ENCODE measurements at places on chromosomes 5 and 9.

GRCh38 chr9:70229026-70229425 is 29.8 kb upstream of the SMC5 start:
- DNase-seq, result peak; percentile 13

DNA sequence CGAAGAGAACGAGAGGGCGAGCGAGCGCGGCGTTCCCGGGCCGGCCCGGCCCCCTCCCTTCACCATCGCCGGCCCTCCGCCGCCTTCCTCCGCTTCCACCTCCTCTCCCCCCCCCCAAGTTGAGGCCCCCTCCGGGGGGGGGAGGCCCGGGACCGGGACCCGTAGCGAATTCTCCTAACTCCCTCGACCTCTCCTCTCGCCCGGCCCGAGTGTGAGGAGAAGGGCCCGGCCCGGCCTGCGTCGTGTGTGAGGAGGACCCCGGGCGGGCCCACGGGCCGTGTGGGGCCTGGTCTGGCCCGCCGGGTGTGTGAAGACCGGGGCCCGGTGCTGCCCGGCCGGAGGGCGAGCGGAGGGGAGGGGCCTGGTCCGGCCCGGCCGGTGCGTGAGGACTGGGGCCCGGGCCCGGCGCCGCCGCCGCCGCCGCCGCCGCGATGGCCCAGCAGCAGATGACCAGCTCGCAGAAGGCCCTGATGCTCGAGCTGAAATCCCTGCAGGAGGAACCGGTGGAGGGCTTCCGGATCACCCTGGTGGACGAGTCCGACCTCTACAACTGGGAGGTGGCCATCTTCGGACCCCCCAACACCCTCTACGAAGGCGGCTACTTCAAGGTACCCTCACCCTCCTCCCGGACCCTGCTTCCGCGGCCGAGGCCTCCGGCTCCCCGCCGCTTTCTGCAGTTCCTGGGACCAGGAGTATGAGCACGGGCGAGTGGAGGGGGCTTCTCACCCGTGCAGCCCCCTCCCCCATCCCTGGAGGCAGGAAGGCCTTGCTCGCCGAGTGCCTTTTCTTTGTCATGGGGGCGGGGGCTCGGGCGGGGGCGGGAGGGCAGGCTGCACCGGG is 587 bp downstream of the UBE2R2 start:
- DNase-seq, result peak; percentile 70

- DNase-seq, result peak; percentile 66
Measured at GRCh38 chr5:119078861-119079260, 8.0 kb downstream of the DMXL1 start.

DNA sequence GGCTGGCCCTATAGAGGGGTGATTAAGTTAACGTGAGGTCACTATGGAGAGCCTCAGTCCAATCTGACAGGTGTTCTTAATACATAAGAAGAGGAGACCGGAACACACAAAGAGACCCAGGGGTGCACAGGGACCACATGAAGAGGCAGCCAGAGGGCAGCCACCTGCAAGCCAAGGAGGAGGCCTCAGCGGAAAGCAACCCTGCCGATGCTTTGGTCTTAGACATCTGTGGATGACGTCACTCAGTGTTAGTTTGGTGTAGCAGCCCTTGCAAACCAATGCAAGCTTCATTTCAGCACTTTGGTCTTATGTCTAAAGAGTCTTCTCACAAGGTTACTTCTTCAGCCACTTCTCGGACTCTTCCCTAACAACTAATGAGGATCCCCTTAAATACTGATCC is 47.6 kb upstream of the GRHPR start:
- no peak for DNase-seq

DNA sequence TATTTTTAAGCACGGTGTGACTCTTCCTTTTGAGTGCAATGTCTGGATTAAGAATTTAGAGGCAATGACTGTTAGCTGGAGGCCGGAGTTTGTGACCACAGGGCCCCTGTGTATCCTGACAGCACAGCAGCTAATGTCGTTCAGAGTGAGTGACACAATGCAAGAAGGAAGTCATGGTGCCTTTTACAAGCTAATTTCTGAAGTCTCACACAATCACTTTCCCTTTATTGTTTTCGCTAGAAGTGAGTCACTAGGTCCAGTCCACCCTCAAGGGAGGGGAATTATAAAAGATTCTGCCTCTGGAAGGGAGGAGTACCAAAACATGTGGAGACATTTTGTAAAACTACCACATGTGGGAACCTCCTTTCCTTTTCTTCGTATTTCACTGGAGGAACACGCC is 185.5 kb upstream of the FGF10 start:
- no peak for DNase-seq

DNA sequence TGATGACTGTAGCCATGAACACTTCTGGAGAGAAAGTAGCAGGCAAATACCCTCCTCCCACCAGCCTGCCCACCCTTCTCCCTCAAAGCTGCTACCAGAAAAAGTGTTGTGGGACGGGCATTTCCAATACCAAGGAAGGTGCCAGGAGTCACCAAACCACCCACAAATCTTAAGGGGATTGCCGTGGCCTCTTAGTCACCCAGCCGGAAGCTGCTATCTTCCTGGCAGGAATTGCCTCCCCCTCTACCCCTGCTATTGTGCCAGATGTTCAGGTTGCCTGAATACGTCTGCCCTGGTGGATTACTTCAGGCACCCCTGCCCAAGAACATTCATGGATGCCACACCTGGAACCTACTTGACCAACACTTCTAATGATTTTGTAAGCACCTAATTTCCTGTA is 156.1 kb downstream of the TTC39B start:
- no peak for DNase-seq

- peak; percentile 87 for DNase-seq
Measured at GRCh38 chr9:129412814-129413536, 207.9 kb downstream of the C9orf50 start.

DNA sequence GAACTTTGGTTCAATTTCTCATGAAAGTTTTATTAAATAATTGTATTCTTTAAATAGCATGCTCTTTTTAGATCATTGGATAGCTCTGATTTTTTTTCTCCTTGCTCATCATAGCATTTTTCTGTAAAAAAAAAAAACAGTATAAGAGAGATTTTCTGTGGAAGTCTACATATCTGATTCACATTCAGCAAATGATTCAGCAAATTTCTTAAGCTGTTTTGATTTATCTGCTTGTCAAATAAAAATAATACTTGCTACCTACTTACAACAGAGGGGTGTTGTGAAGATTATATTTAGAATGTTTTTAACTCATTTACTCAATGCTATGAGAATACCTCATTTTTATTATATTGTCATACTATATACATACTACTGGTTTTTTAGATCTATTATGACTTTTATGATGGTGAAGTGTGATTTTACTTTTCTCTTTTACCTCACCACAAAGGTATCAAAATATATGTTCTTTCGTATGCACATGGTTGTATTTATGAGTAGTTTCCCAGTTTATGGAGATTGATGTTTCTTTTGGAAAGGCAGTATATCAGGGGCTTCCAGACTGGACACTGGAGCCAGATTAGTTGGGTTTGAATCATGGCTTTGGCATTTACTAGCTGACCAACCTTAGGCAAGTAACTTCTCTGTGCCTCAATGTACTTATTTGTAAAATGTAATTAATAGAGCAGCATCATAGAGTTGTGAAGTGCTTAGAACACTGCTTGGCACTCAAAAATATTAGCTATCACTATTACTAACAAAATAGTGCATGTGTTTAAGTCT is 25.5 kb downstream of the TNPO1 start:
- peak; percentile 42 for DNase-seq

- DNase-seq, result peak; percentile 5
Measured at GRCh38 chr9:108704156-108704852, 151.5 kb downstream of the ACTL7B start.

- no peak for DNase-seq
Measured at GRCh38 chr5:135329913-135330797, 68.9 kb downstream of the MACROH2A1 start.

DNA sequence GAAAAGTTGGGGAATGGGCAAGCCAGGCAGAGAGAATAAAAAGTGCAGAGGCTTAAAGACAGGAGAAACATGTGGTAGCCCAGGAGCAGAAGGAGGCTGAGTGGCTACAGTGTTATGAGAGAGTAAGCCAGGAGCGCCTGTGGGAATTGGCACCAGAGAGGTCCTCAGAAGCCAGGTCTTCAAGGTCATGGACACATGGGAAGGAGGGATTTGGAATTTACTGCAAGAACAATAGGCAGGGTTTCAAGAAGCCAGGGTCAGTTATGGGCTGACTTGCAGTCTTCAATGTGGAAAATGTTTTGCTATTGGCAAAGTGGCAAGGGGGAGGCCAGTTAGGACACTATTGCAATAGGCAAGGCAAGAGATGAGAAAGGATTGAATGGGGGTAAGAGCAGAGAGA is 29.3 kb downstream of the ERAP1 start:
- no peak for DNase-seq

DNA sequence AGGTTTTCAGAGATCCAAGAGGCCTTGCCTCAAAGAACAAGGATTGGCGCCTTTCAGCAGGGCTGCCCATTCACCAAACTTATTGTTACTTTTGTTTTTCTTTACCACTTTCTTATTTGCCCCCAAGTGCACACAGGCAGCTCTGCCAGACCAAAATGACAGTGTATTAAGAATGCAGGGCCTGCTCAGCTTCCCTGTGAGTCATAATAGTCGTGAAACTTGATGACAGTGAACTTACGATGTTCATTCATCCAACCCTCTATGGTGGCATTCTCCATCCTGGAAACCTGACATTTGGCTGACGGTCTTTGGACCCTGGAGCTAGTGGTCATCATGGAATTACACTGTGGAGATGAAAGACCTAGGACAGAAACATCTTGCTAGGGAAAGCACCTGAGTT is 44.3 kb downstream of the UBE2QL1 start:
- no peak for DNase-seq

GRCh38 chr9:111603041-111603440 is 3.6 kb upstream of the PTGR1 start:
- DNase-seq, result no peak

GRCh38 chr5:125499636-125500332 is 753.3 kb upstream of the ZNF608 start:
- DNase-seq, result no peak

DNA sequence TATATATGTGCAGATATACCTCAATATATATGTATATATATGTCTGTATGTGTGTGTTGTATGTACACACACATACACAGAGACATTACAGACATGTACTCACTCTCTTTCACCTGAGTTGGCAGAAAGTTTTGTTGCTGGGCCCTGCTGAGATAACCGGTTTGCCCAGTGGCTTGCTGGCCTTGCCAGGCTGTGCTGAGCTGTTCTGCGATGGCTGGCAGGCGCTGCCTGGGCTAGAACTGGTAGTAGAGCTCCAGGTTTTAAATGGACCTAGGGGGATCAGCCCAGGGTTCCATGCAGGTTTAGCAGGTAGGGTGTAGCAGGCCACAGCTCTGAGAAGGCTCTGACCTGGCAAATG is 394.3 kb downstream of the GADD45G start:
- DNase-seq, result no peak

- DNase-seq, result no peak
Measured at GRCh38 chr5:14156290-14156649, 13.1 kb downstream of the TRIO start.

DNA sequence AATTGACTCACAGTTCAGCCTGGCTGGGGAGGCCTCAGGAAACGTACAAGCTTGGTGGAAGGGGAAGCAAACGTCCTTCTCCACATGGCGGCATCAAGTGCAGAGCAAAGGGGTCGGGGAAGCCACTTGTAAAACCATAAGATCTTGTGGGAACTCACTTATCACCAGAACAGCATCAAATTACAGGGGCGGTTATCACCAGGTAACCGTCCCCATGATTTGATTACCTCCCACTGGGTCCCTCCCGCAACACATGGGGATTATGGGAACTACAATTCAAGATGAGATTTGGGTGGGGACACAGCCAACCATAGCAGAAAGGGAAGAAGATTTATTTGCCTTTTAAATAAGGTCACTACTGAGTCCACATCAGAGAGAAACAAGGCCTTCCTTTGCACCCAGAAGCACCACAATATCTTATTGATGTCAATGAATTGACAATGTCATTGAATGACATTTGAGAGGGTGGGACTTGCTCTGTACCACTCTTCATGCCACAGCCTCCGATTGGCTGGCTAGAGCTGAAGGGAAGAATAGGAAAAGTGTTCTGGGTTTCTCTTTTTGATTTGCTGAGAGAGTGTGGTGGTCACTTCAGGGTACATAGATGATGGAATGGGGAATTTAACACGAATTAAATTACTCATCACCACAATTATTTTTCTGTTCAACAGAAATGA is 11.0 kb downstream of the SKP2 start:
- no peak for DNase-seq

DNA sequence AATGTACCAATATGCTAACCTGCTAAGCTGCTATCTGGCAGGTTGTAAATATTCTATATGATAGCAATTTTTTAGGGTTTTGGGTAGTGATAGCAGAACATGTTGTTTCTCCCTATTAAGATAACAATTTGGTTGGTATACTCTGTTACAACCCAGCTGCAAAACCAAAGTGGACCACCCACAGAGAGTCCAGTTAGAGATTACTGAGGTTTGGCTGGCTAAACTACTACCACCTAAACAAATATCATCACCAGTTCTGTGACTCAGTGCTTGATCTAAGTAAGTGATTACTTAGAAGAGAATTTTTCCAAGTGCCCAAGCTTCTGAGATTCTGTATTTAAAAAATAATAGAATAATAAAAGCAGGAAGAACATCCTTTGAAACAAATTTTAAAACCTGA is 72.3 kb downstream of the XRCC4 start:
- peak; percentile 79 for DNase-seq

GRCh38 chr9:87336407-87336806 is 161.3 kb upstream of the DAPK1 start:
- no peak for DNase-seq

DNA sequence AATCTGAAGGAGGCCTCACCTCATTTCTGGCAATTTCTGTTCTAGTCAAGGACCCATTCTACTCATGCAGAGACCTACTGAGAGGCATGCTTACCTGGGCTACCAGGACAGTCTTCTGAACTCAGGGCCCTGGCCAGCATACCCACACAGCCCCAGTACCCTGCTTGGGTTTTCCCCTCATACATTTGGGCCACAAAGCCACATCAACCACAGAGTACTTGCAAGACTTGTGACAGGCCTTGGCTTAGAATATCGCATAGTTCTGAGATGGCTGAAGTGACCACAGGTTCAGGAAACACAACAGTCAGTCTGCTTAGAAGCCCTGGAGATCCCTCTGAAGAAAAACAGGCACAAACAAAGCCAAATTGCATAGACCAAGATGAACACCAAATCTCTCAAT is 758.8 kb upstream of the CDH9 start:
- no peak for DNase-seq

GRCh38 chr5:39478863-39479262 is 54.1 kb upstream of the DAB2 start:
- no peak for DNase-seq

DNA sequence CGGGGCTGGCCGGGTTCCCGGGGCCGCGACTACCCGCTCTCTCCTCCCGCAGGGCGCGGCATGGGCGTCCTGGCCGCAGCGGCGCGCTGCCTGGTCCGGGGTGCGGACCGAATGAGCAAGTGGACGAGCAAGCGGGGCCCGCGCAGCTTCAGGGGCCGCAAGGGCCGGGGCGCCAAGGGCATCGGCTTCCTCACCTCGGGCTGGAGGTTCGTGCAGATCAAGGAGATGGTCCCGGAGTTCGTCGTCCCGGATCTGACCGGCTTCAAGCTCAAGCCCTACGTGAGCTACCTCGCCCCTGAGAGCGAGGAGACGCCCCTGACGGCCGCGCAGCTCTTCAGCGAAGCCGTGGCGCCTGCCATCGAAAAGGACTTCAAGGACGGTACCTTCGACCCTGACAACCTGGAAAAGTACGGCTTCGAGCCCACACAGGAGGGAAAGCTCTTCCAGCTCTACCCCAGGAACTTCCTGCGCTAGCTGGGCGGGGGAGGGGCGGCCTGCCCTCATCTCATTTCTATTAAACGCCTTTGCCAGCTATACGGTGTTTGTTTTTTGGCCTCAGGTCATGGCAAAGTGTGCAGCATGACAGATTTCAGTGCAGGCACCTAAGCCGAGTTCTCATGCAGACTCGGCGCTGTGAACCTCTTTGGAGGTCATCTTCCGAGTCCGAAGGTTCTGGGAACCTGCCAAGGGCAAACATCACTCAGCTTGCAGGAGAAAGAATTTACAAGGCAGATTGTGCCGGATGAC is 516 bp downstream of the MRPL41 start:
- peak; percentile 33 for DNase-seq

All from astrocyte of the spinal cord (primary cell).